Naive thymus-derived CD4-positive, alpha-beta T cell (primary cell): ENCODE measurements at places on chromosomes 1 and 21. TPM values are rescaled to one million over a fixed set of nuclear protein-coding genes. Genes with fewer than 3 reads are reported as not detected.
A peak's percentile ranks its signal among the peaks of the same experiment; 100 is the strongest.

DNA sequence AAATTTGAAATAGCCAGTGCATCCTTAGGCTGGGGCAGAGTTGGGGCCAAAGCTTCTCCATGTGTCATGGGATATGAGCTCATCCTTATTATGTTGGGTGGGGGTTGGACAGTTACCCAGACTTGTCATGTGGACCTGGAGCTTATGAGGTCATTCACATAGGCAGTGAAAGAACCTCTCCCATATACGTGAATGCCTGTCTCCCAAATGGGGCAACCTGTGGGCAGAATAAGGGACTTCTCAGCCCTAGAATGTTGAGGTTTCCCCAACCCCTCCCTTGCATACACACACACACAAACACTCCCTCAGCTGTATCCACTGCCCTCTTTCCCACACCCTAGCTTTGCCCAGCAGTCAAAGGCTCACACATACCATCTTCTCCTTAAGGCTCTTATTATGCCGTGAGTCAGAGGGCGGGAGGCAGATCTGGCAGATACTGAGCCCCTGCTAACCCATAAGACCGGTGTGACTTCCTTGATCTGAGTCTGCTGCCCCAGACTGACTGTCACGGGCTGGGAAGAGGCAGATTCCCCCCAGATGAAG is 2.3 kb upstream of the IVL start:
- H3K4me3 ChIP-seq: no peak overlapping the region
- no peak for DNase-seq
- no peaks in the 10 kb centered on the region for H3K4me1 ChIP-seq
- no peak overlapping the region for H3K27ac ChIP-seq
- peaks cover 5% of the 10 kb centered on the region for H3K27me3 ChIP-seq

DNA sequence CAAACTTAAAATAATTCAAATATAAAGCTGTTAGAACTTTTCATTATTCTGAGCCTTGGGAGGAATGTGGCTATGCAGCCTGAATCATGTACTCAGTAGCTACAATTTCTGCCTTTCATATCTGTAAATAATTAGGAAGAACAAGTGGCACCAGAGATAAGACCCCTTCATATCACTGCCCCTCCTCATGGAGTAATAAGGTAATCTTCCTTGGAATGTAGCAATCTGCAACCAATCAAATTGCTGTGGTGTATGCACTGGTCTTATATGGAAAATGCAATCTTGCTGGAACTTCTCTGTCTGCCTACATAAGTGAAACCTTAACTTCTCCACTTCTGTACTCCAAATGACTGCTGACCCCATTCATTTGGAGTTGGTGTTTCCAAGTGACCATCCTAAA is 104.4 kb upstream of the VANGL1 start:
- no peaks in the 10 kb centered on the region for H3K36me3 ChIP-seq
- no peak for DNase-seq
- H3K4me3 ChIP-seq: no peak overlapping the region
- H3K4me1 ChIP-seq: no peaks in the 10 kb centered on the region

GRCh38 chr21:42337830-42338728 is 12.7 kb downstream of the TFF2 start:
- peak; percentile 70 for DNase-seq
- no peak overlapping the region for H3K4me3 ChIP-seq
- H3K4me1 ChIP-seq: peaks cover 4% of the 10 kb centered on the region
- no peaks in the 10 kb centered on the region for H3K36me3 ChIP-seq
- H3K27ac ChIP-seq: no peak overlapping the region

GRCh38 chr1:159469921-159470533 is 30.5 kb downstream of the OR10J1 start:
- no peaks in the 10 kb centered on the region for H3K4me1 ChIP-seq
- no peaks in the 10 kb centered on the region for H3K27me3 ChIP-seq
- H3K4me3 ChIP-seq: no peak overlapping the region
- H3K36me3 ChIP-seq: no peaks in the 10 kb centered on the region

- no peaks in the 10 kb centered on the region for H3K27me3 ChIP-seq
- no peaks in the 10 kb centered on the region for H3K36me3 ChIP-seq
- H3K4me3 ChIP-seq: no peak overlapping the region
- peak; percentile 64 for DNase-seq
Measured at GRCh38 chr1:8348777-8349472, 31.0 kb downstream of the SLC45A1 start.

SSR2 gene
- 254 TPM for total RNA-seq

DNA sequence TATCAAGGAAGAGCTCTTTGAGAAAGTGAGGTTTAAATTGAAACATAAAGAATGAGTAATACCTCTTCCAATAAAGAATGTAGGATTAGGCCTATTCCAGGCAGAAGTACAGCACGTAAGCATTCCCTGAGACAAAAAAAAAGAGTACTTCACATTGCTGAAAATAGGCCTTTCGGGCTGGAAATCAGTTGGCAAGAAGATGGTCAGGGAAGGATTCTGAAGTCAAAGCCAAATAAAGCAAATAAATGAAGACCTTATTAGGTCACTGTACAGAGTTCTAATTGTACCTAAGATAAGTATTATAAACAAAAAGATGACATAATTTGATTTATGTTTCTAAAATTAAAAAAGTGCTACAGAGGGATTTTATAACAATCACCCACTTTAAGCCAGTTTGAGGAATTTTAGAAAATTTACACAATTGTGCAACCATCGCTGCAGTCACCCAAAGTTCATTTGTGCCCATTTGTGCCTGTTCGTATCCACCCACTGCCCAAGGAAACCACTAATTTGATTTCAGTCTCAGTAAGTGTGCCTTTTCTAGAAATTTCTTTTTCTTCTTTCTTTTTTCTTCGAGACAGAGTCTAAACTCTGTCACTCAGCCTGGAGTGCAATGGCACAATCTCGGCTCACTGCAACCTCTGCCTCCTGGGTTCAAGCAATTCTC is 58.6 kb downstream of the FMO4 start:
- H3K36me3 ChIP-seq: no peaks in the 10 kb centered on the region
- no peak overlapping the region for H3K4me3 ChIP-seq
- no peaks in the 10 kb centered on the region for H3K4me1 ChIP-seq
- H3K27ac ChIP-seq: no peak overlapping the region
- DNase-seq: no peak
- H3K27me3 ChIP-seq: no peaks in the 10 kb centered on the region

ANKRD45 gene
- not detected in 2 replicates for total RNA-seq

DNA sequence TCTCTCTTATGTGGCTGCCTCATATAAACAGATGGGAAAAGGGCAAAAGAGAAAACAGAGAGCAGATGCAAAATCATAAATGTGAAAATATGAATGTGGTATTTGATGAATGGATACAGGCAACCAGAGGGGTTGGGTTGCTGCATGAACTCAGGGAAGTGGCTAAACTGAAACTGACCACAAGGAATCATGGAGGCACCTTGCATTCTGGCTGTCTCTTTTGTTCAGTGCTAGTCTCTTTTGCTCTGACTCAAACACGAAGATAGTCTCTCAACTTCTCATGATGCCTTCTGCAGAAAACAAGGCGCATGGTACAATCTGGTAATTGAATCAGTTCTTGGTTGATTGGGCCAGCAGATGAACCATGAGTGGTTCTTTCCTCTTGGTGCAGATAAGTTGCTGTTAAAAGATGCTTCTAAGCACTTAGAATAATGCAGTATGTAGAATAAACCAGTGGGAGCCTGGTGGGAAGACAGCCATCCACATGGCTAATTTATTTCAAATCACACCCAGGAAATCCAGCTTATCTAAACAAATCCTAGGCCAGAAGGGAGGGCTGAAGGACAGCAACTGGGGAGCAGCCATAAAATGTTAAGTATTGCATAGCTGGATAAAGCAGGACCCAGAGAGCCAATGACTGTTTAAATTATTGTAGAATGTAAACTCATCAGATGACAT is 64.2 kb downstream of the HLX start:
- no peak overlapping the region for H3K27ac ChIP-seq
- H3K36me3 ChIP-seq: no peaks in the 10 kb centered on the region
- H3K4me1 ChIP-seq: no peaks in the 10 kb centered on the region
- H3K27me3 ChIP-seq: no peaks in the 10 kb centered on the region
- H3K4me3 ChIP-seq: no peak overlapping the region
- DNase-seq: no peak

GRCh38 chr1:223029985-223030769 is 112.9 kb downstream of the TLR5 start:
- no peak overlapping the region for H3K4me3 ChIP-seq
- H3K36me3 ChIP-seq: no peaks in the 10 kb centered on the region
- no peak for DNase-seq
- H3K4me1 ChIP-seq: no peaks in the 10 kb centered on the region
- no peak overlapping the region for H3K27ac ChIP-seq

DNA sequence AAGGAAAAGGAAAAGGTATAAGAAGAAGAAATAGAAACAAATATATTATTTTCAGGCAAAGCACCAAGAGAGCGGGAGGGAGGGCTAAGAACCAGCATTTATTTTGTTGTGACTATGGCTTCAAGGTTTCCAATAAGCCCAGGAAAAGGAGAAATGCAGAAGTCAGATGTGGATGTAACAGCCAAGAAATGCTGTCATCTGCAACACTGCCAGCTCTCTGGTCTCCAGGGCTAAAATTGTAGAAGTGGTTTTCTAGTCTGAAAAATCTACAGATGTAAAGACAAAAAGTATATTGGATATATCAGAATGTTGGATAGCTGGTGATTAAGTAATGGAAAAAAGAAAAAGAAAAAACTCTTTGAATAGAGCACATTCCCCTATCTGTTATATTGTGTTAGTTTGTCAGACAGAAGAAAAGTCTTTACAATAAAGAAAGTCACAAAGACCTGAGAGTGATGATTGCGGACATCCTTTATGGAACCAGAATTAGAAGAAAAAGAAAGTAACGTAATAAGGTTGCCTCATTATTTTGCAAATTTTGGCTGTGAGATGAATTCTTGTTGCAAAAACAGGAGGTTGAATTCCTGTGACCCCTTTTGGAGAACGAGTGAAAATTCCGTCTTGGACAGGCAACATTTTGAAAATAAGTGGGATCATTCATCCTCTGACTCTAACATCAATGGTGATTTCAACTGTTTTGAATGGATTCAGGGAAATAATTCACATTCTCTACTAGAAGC is 938.1 kb downstream of the TTLL7 start:
- no peak overlapping the region for H3K4me3 ChIP-seq
- H3K36me3 ChIP-seq: no peaks in the 10 kb centered on the region
- no peaks in the 10 kb centered on the region for H3K27me3 ChIP-seq

DNA sequence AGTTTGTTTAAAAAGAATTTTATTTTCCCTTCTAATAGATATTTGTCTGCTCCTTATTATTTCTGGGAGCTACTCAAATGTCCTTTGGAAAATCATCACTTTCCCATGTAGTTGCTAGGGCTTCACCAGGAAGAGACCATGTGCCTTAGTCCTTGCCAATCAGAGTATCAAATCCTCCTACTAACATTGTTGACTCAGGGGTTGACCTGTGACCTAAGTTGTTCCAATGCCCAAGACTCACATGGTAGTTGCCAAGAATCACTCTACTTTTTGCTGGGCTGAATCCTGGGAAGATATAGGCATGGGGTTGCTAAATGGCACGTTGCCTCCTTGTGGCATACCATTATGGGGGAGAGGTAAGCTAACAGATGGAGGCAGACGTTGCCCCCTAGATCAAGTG is 58.2 kb upstream of the FOXD3 start:
- no peaks in the 10 kb centered on the region for H3K27me3 ChIP-seq
- H3K36me3 ChIP-seq: no peaks in the 10 kb centered on the region
- no peak overlapping the region for H3K27ac ChIP-seq
- no peak overlapping the region for H3K4me3 ChIP-seq
- no peak for DNase-seq

CLDN17 gene
- total RNA-seq: not detected in 2 replicates

GRCh38 chr1:102901996-102902395 is 206.3 kb downstream of the COL11A1 start:
- H3K27me3 ChIP-seq: no peaks in the 10 kb centered on the region
- H3K4me1 ChIP-seq: no peaks in the 10 kb centered on the region
- H3K27ac ChIP-seq: no peak overlapping the region
- DNase-seq: no peak
- no peak overlapping the region for H3K4me3 ChIP-seq
- no peaks in the 10 kb centered on the region for H3K36me3 ChIP-seq

RIPK4 gene
- total RNA-seq: not detected in 2 replicates
